ENCODE measurements at places on chromosomes 16 and 17. TPM values are rescaled to one million over a fixed set of nuclear protein-coding genes. Genes with fewer than 3 reads are reported as not detected.

Gene CNTNAP4
- not detected for total RNA-seq

Gene CCDC144A
- total RNA-seq = 8.2 TPM

Gene MFSD6L
- 0.91 TPM for total RNA-seq

Gene NAGS
- 4.8 TPM for total RNA-seq

Gene CSH1
- 7.6 TPM for total RNA-seq

- ATAC-seq = no peak
- no peak overlapping the region for H3K4me3 ChIP-seq
- H3K27ac ChIP-seq = no peak overlapping the region
- no peaks in the 10 kb centered on the region for H3K4me1 ChIP-seq
Measured at GRCh38 chr16:13229039-13229438, 327.6 kb downstream of the SHISA9 start.

DNA sequence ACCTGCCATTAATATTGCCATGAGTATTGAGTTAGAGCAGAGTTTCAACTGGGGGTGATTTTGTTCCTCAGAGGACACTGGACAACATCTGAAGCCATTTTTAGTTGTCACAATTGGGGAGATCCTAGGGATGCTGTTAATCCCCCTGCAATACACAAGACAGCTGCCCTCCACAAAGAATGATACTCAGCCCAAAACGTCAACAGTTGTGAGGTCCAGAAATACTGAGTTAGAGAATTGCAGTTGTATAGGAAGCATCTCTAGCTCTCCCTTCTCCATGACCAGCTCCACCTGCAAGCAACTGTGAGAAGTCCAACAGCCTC, 614.0 kb upstream of the CDH5 start:
- H3K27me3 ChIP-seq = no peaks in the 10 kb centered on the region
- H3K4me1 ChIP-seq = no peaks in the 10 kb centered on the region
- H3K36me3 ChIP-seq = no peaks in the 10 kb centered on the region
- no peak for ATAC-seq

DNA sequence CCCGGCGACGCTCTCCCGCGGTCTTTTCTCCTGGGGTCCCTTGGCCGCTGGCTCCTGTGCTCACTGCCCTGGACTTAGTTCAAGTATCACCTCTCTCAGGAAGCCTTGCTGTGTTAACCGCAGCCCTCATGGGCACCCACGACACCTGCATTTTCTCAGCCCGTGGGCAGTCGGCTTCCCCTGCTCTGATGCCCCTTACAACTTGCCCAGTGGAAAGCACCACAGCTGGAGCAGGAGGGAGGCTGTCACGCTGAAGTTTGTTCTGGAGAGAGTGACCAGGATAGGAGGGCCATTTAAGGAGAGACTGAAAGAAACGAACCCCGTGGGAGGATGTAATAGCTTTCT, 395 bp downstream of the STXBP4 start:
- H3K4me3 ChIP-seq = no peak overlapping the region
- no peak overlapping the region for H3K27ac ChIP-seq
- peaks cover 22% of the 10 kb centered on the region for H3K36me3 ChIP-seq
- H3K27me3 ChIP-seq = no peaks in the 10 kb centered on the region

DNA sequence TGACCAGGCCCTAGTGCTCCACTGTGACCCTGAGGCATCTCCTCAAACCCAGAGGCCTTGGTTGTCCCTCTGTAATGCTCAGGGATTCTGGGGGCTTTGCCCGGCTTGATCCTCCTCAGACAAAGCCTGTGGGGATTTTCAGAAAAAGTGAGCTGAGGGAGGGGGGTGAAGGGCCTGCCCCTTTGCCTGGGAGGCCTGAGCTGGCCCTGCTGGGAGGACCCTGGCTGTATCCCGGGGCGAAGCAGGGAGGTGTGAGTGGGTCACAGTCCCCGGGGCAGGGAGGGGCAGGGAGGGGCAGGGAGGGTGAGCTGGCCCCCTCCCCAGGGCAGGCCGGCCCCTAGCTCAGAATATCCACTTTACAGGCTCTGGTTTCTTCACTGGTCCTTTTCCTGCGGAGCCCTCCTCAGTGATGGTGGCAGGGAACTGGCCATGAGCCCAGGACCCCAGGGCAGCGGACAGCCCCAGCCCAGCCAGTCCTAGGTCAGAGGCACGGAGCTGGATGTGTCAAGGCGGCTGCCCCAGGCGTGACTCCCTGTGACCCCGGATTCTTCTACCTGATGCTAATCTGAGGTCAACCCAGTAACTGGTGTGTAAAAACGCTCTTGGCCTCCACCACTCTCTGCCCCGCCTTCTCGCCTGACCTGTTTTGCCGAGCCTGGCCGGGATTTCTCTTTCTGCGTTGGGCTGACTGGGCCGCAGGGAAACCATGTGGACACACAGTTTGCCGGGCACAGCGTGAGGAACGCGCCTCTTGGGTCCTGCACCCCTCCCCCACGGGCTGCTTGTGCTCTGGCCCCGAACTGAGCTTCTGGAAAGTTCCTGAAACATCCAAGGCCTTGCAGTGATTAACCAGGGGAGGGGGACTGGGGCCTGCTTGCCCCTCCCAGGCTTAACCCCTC, 5.8 kb upstream of the FASN start:
- no peak for ATAC-seq
- no peak overlapping the region for H3K4me3 ChIP-seq
- H3K27ac ChIP-seq = no peak overlapping the region
- no peaks in the 10 kb centered on the region for H3K36me3 ChIP-seq
